ENCODE measurements at places on chromosomes 16 and 17. TPM values are rescaled to one million over a fixed set of nuclear protein-coding genes. Genes with fewer than 3 reads are reported as not detected.

DNA sequence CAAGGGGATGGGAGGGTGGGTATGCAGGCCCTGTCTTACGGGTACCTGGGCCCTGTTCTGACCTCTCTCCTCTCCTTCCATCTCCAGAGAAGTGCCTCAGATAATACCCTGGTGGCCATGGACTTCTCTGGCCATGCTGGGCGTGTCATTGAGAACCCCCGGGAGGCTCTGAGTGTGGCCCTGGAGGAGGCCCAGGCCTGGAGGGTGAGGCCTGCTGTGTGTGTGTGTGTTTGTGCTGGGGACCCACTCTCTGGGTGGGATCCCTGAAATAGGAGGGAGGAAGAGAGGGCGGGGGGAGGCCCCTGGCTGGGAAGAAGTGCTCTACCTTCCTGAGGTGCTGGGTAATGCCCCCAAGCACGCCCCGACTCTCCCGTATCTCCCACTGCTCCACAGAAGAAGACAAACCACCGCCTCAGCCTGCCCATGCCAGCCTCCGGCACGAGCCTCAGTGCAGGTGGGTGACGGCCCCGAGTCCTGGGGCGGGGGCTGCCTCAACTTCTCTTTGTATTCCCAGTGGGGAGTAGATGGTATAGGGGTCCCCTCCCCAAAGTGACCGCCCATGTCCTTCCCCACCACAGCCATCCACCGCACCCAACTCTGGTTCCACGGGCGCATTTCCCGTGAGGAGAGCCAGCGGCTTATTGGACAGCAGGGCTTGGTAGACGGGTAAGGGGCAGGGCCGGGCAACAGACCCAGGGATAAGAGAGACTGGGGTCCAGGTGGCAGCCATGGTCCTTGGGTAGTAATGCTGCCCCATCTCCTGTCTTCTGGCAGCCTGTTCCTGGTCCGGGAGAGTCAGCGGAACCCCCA is 7.8 kb downstream of the GRB7 start:
- H3K27ac ChIP-seq: no peak overlapping the region
- no peak for DNase-seq
- peaks cover 32% of the 10 kb centered on the region for H3K4me1 ChIP-seq
- no peak overlapping the region for H3K4me3 ChIP-seq
- H3K27me3 ChIP-seq: no peaks in the 10 kb centered on the region
- no peaks in the 10 kb centered on the region for H3K36me3 ChIP-seq

GRCh38 chr17:40343219-40344119 is 21.1 kb downstream of the GJD3 start:
- peak overlapping the region; percentile 91 for H3K27ac ChIP-seq
- H3K4me1 ChIP-seq: peaks cover 63% of the 10 kb centered on the region
- H3K27me3 ChIP-seq: no peaks in the 10 kb centered on the region
- DNase-seq: no peak
- H3K36me3 ChIP-seq: peaks cover 28% of the 10 kb centered on the region

- no peak overlapping the region for H3K4me3 ChIP-seq
- peaks cover 55% of the 10 kb centered on the region for H3K4me1 ChIP-seq
- no peaks in the 10 kb centered on the region for H3K27me3 ChIP-seq
- peak; percentile 58 for DNase-seq
- peaks cover 46% of the 10 kb centered on the region for H3K36me3 ChIP-seq
Measured at GRCh38 chr17:43019418-43019817, 2.8 kb downstream of the VAT1 start.

DNA sequence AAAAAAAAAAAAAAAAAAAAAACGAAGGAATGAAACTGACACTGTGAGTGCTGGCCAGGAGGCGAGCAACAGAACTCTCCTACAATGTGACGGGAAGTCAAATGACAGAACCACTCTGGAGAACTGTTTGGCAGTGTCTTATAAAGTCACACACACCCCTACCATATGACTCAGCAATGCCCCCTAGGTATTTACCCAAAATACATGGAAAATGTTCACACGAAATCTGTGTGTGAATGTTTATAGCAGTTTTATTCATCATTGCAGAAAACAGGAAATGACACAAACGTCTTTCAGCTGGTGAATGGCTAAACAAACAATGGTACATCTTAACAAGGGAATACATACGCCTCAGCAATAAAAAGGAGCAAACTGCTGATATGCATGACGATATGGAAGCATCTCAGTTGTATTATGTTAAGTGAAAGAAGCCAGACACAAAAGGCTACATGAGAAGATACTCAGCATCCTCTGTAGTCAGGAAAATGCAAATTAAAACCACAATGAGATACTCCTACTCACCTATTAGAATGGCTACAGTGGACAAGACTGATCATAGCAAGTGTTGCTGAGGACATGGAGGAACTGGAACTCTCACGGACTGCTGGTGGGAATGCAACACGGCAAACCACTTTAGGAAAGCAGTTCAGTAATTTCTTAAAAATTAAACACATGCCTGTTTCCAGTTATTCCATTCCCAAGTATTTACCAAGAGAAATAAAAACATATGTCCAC is 74.7 kb downstream of the TBC1D16 start:
- H3K27ac ChIP-seq: no peak overlapping the region
- H3K4me1 ChIP-seq: no peaks in the 10 kb centered on the region
- H3K27me3 ChIP-seq: peaks cover 25% of the 10 kb centered on the region

GRCh38 chr17:5695480-5695879 is 111.2 kb upstream of the NLRP1 start:
- H3K36me3 ChIP-seq: no peaks in the 10 kb centered on the region
- no peak for DNase-seq
- H3K27me3 ChIP-seq: peaks cover 2% of the 10 kb centered on the region
- no peak overlapping the region for H3K4me3 ChIP-seq
- H3K27ac ChIP-seq: no peak overlapping the region
- H3K4me1 ChIP-seq: no peaks in the 10 kb centered on the region

DNA sequence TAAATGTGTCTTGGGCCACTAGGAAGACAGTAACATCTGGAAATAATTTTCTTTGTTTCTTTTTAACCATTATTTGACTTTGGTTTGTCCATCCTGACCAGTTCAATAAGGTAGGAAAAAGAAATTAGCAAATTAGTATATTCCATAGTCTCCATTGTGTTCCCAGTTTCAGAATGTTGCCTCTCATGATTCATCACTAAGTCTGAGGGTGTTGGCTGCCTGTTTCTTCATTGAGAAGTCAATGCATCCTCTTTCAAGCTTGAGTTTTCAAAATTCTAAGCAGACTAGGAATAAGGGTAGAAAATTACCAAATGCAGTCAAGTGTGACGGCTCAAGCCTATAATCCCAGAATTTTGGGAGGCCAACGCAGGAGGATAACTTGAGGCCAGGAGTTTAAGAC is 41.9 kb downstream of the ZFHX3 start:
- H3K27ac ChIP-seq: no peak overlapping the region
- no peak overlapping the region for H3K4me3 ChIP-seq
- peaks cover 9% of the 10 kb centered on the region for H3K27me3 ChIP-seq
- DNase-seq: no peak
- no peaks in the 10 kb centered on the region for H3K36me3 ChIP-seq

- H3K27me3 ChIP-seq: no peaks in the 10 kb centered on the region
- H3K27ac ChIP-seq: no peak overlapping the region
- no peaks in the 10 kb centered on the region for H3K36me3 ChIP-seq
- H3K4me1 ChIP-seq: no peaks in the 10 kb centered on the region
- peak; percentile 27 for DNase-seq
Measured at GRCh38 chr16:17784073-17784472, 313.3 kb upstream of the XYLT1 start.

CYB561 gene
- total RNA-seq: 30.8 TPM

C17orf78 gene
- total RNA-seq: not detected

KRT39 gene
- not detected for total RNA-seq

DHRS7C gene
- total RNA-seq: not detected

DNA sequence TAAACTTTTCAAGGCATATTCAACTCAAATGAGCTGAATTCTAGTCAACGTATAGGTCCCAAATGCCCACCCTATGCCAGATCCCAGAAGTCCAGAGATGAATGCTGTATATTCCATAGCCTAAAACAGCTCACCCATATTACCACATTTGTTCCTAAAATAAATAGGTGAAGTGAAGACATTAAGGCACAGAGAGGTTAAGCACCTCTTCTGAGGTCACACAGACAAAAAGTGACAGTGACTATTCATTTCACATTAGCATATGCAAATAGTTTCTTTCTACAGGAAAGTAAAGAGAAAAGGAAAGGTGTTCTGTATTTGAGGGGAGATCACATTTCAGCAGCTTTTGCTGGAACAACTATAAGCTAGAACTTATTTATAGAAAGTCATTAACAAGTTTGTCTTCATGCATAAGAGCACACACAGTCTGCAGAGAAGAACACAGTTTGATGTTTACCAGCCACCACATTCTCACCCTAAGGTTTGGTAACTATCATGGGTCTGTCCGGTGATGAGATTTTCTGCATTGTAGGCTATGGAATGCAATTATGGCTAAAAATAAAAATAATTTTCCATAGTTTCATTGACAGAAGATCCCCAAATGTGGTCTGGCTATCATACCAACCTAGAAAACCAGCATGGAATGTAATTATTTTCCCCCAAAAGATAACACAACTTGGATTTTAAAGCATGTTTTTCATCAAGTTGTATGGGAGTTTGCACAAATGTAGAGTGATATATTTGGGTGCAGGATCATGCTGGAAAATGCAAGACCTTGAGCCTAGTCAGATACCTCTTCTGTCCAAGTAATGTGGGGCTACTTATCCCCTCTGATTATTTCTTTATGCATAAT is 402.1 kb downstream of the UTP18 start:
- DNase-seq: no peak
- no peak overlapping the region for H3K27ac ChIP-seq
- H3K36me3 ChIP-seq: no peaks in the 10 kb centered on the region

KRTAP4-3 gene
- not detected for total RNA-seq

All from K562 (cell line).